Dermis blood vessel endothelial cell (primary cell): ENCODE measurements at places on chromosomes 12 and 14. TPM values are rescaled to one million over a fixed set of nuclear protein-coding genes. Genes with fewer than 3 reads are reported as not detected.

GRCh38 chr12:19757317-19757877 is 318.1 kb downstream of the AEBP2 start:
- peak; percentile 65 for DNase-seq

KLRD1 gene
- 0.19 and 0.34 TPM in 2 replicates for total RNA-seq

DNA sequence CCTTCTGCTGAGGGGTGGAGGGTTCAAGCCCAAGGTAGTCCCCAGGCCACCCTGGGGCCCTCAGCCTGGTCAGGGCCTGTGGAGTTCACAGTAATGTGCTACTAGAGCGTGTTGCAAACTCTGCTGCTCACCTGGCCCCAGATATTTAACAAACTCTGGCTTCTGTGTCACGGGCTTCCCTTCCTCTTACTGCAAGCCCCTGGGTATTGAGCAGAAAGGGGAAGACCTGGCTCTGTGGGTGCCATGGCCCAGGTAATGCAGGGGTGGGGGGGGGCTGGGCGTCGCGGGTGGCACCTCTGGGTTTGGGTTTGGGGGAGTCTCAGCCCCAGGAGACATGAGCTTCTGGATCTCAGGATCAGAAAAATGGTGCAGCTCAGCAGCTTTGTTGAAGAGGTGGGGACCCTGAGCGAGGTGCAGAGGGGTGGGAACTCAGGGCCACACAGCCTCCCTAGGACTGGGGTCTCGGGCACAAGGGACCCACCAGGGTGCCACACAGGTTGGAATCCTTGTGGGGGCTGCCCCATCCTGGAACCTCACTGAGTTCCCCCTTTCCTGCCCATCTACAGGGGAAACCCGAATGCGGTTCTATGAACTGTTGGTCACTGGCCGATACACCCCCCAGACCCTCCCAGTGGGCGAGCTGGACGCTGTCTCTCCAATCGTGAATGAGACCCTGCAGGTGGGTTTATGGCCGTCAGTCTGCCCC is 4.0 kb downstream of the SETD1B start:
- DNase-seq, result no peak

DHH gene
- 1.2 and 3.7 TPM in 2 replicates for total RNA-seq

SYCP3 gene
- 0.05 TPM in 1 of 2 replicates, not detected in the other for total RNA-seq
